T-cell (primary cell): ENCODE measurements at places on chromosomes 7 and 10. TPM values are rescaled to one million over a fixed set of nuclear protein-coding genes. Genes with fewer than 3 reads are reported as not detected.

Gene MRPL43
- 40.1 TPM for total RNA-seq

Gene POU6F2
- not detected for total RNA-seq

Gene SPACDR
- 3.3 TPM for total RNA-seq

Gene HOXA9
- 0.65 TPM for total RNA-seq

Gene GLI3
- 0.41 TPM for total RNA-seq

Gene HOXA3
- not detected for total RNA-seq

Gene SLC18A3
- not detected for total RNA-seq

Gene WNT8B
- not detected for total RNA-seq

Gene HOXA5
- 0.32 TPM for total RNA-seq

Gene C7orf57
- total RNA-seq = 0.44 TPM

Gene STEAP1
- total RNA-seq = not detected

GRCh38 chr10:129761981-129762956 lies 201.8 kb downstream of the EBF3 start:
- DNase-seq = no peak

GRCh38 chr7:155610633-155611193 lies 33.7 kb upstream of the RBM33 start:
- DNase-seq = no peak

GRCh38 chr10:21831986-21832820 lies 171.3 kb downstream of the DNAJC1 start:
- no peak for DNase-seq

DNA sequence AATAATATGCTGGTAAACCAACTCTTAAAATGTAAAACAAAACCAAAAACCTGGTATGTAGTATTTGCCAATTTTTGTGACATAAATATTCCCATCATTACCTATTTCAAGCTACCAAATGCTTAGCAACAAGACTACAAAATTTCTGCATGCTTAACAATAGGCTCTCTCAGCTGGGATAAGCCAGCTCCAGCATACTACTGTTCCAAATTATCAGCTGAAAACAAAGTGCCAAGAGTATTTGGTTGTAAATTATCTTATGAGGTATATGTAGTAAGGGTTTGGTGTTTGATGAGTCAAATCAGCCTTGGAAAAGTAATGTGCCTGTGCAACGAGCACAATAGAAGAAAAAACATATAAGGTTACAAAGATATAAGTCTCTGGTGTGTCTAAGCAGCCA lies 263.2 kb downstream of the HGF start:
- no peak for DNase-seq

- DNase-seq = no peak
Observed at GRCh38 chr10:52644373-52645186, 128.0 kb downstream of the MBL2 start.

- DNase-seq = no peak
Observed at GRCh38 chr7:148804343-148805235, 79.5 kb downstream of the EZH2 start.

DNA sequence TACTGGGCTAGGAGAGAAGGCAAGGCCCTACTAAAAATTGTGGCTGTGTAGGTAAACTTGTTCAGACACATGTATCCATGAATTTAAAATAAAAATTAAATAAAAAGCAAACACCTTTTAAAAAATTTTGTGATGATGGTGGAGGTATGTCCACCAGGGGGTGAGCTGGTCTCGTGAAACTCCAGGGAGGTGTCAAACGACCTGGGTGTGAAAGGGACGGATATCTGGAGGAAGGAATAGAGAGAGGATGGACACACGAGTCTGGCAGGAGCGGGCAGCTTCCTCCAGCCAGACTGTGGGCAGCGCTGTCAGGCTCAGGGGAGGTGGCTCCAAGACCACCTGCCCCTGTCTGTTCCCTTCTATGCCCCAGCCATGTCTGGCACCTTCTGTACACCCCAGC lies 34.8 kb upstream of the DMBT1 start:
- no peak for DNase-seq

DNA sequence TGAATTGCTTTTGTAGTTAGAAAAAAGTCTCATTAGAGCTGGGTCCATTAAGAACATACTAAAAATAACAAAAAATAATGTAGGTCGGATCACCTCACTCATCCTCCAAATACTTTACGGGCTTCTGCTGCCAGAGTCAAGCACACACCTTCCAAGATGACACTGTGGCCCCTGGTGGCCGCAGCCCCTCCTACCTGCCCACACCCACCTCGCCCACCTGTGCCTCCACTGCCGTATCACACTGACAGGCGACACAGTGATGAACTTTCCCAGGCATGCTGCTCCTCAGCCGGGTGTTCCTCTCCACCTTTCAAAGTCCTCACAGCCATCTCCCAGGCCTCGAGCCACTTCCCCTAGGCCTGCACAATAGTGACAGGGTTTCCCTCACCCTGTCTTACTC lies 60.9 kb downstream of the STK17A start:
- no peak for DNase-seq

DNA sequence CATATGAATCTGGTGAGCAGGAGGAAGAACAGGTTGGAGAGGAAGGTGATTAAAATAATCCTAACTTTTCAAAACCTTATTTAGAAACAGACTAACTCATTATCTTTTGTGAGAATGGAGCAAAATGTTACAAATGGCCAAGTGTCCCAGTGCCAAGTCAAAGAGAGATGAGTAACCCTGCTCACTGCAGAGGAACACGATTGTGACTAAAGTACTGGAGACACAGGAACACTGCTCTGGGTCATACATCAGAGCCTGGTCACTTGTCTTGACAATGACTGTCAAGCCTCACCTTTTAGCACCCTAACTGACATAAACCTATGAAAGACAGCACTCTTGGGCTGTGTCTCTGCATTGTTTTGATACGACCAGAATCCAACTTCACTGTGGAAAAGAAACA lies 108.8 kb downstream of the SGMS1 start:
- DNase-seq = no peak

DNA sequence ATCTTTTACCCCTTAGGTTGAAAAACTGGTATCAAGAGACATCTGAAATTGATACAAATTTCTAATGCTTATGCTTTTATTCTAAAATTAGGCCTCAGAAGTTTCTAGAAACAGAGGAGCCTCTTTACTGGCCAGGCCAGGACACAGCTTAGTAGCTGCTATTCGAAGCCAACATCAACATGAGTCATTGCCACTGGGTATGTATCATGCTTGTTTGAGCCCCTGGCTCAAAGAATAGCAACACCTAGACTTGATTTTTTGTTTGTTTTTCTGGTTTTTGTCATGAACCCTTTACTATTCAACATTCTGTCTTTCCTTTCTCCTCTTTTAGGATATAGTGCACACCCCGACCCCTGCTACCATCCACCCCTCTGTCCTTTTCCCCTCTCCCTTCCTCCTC lies 90.9 kb upstream of the STK17A start:
- DNase-seq = no peak

GRCh38 chr10:24262929-24263590 lies 54.1 kb downstream of the KIAA1217 start:
- DNase-seq = no peak

- no peak for DNase-seq
Observed at GRCh38 chr7:70498232-70498992, 633.5 kb upstream of the GALNT17 start.

GRCh38 chr7:122413339-122413738 lies 108.8 kb upstream of the FEZF1 start:
- DNase-seq = no peak

- DNase-seq = no peak
Observed at GRCh38 chr7:75920431-75921161, 5.6 kb downstream of the POR start.

GRCh38 chr10:35488228-35488627 lies 116.9 kb upstream of the GJD4 start:
- no peak for DNase-seq

DNA sequence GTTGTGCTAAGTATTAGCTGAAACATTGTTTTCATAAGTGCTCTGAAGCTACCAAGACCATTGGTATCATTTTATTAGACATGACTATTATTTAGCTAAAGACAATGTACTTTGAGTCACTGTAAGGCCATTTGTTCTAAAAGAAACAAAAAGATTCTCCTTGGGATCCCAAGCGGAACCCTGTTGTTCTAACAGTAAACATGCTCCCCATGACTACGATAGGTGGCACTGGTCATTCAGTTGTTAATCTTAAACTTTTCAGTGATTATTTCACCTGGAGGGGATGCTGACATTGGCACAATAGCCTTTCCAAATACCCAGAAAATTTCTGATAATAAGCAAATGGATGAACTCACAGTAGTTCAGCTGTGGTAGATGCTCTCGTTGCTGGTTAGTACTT lies 715.0 kb downstream of the AUTS2 start:
- no peak for DNase-seq

GRCh38 chr7:116571552-116571951 lies 46.7 kb downstream of the CAV1 start:
- no peak for DNase-seq

DNA sequence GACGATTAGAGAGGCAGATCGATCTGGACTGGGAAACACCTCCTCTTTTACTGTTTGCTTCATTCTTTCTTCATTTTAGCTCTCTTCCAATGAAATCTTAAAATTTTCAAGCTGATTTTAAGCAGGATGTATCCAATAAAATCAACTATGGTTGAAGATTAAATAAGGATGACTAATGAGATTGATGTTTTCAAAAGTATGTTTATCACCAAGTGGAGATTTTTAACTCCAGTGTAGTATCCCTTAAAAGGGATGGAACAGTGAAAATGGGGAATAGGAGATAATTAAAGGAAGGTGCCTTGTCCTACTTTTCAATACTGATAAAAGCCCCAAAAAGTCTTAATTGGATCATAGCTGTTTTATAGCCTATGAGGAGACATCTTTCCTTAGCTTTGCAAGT lies 11.6 kb upstream of the LIPF start:
- DNase-seq = no peak

GRCh38 chr10:92727550-92727949 lies 37.8 kb downstream of the HHEX start:
- DNase-seq = no peak

DNA sequence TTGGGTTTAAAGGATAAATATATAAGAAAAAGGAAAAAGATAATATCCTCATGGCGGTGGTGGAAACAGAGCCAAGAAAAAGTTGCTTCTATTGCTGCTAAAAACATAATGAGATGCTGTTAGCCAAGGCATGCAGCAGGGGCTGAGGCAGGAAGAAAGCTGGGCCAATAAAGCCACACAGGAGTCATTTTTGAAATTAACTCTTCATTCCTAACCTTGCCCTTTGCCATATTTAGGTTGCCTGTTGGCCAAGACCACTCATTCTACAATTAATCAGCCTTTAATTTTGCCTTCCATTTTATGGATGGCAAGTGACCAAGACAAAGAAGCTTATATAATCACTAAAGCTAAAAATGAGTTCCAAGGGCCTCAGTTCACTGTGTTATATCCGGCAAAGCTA lies 58.2 kb downstream of the ARMH3 start:
- DNase-seq = no peak

DNA sequence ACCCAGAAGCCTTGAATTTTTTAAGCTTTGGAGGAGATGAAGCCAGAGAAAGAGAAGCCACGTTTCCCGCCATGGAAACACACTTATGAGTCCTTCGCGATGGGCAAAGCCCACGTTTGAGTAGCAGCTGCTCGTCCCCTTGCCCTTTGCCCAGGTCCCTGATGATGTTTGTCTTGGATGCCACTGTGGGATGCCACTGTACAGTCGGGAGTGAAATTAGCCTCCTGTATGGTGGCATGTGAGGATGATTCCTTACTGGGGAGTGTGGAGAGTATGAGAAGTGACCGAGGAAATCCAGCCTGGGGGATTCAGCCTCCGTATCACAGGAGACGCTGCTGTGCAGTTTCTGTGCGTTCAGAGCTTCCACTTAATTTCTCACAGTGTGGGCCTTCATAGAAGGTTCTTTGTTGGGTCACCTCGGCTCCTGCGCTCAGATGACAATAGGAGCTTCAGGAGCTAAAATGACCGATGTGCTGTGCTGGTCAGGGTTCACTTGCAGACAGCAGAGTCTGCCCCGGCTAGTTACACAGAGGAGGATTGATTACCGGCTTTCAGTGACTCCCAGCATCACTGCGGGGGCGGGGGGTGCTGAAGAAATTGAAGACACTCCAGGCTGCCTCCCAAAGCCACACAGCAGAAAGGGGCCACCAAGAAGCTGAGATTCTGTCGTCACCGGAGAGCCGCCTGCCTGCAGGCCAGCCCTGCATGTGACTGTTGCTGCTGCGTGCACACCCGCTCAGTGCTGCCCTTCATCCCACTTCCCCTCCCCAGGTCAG lies 122.1 kb upstream of the SFMBT2 start:
- DNase-seq = no peak

DNA sequence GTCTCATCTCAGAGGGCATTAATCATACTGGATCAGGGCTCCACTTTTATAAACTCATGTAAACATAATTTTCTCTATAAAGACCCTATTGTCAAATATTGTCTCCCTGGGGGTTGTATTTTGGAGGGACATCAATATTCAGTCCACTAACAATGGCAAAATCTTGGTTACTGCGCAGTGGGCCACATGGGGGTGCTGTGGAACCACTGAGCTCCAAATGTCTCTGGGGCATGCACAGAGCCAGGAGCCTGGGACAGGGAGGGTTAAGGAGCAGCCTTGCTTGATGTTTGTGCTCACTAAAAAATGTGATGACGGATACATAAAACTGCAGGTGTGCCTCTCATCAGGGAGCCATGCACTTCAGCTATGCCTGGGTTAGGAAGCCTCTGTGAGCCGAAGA lies 62.1 kb upstream of the PRSS58 start:
- peak; percentile 42 for DNase-seq

- no peak for DNase-seq
Observed at GRCh38 chr10:11018432-11018841, 765 bp downstream of the CELF2 start.

GRCh38 chr10:132094581-132095234 lies 29.0 kb downstream of the JAKMIP3 start:
- DNase-seq = no peak

DNA sequence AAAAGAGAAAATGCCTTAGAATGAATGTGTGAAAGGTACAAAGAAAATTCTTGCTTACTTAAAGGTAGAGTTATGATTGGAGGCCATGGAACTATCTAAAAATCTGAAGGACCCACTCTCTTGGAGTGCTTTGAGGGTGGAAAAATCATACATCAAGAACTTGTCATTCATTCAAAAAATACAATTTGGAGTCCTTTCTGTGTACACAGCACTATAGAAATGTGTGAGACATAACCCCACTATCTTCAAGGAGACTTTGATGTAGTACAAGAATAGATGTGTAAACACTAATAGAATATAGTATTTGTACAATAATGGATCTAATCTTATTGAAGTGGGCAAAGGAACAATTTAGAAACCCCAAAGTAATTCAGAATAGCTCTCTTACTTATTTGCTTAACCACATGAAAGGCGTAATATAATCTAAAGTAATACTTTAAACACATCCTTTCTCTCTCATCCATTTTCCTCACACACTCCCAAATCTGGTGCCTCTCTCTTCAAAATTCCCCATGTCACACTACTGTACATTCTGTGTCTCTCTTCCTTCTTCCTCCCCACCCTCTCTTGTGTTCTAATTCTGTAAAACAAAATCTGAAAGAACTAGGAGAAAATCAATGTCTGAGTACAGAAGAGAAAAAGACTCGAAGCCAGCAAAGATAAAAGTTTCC lies 166.7 kb downstream of the DNAJB9 start:
- DNase-seq = no peak
